ENCODE measurements at places on chromosomes 6 and 20. TPM values are rescaled to one million over a fixed set of nuclear protein-coding genes. Genes with fewer than 3 reads are reported as not detected.

Gene NOX3
- total RNA-seq, result not detected

Gene MCCD1
- not detected for total RNA-seq

Gene ADTRP
- total RNA-seq, result not detected

Gene SLC22A16
- not detected for total RNA-seq

Gene MCHR2
- not detected for total RNA-seq

Gene MLIP
- not detected for total RNA-seq

DNA sequence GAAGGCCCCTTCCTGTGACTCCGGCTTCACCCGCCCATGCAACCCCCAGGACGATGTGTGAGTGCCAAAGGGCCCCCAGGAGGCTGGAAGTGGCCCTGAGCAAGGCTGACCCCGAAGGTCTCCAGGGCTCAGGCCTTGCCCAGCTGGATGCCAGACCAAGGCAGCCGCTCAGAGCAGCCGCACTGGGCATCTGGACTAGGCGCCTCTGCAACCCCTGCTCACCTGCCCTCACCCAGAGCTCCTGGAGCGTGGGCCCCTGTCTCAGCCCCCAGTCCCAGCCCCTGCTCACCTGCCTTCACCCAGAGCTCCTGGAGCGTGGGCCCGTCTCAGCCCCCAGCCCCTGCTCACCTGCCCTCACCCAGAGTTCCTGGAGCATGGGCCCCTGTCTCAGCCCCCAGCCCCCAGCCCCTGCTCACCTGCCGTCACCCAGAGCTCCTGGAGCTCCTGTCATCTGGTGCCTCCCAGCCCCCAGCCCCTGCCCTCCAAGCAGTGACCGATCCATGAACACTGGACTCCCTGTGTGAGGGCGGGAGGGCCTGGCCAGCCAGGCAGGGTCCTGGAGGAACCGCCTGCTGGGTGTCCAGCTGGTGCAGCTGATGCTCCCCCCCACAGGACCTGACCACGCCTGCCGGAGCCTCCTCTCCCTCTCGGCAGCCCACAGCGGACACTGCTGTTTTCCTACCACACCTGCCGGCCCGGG is 1.1 kb downstream of the SRMS start:
- DNase-seq, result no peak

DNA sequence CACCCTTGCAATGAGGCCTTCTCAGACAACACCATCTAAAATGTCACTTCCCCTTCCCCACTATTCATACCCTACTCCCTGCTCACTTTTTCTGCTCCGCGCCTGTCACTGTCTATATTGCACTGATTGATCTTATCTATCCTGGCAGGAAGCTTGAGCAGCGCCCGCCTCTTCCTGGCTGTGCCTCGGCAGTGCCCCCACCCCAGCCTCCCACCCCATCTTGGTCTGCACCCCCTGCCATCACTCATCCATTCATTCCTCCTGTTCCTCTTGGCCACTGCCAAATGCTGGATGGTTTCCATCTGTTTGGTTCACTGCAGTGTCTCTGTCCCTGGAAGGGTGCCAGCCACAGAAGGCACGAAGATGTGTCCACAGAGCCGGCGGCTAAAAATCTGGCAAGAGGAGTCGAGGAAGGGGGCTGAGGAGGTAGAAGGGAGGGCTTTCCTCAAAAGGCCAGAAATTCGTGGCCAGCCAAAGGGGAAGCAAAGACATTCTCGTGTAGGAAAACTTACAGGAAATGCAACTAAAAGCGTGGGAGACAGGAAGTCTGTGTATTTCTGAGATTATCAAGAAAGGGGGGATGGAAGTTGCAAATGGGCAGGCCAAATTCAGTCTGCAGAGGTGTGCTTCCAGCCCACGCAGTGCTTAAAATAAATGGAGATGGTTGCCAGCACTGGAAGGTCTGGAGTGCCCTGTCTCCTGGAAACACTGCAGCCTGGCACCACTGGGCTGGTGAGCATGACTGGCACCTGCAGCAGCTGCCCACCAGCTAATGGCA is 27.6 kb downstream of the SYNJ2 start:
- peak; percentile 64 for DNase-seq

GRCh38 chr6:67615796-67616195 is 1019.3 kb upstream of the ADGRB3 start:
- no peak for DNase-seq

DNA sequence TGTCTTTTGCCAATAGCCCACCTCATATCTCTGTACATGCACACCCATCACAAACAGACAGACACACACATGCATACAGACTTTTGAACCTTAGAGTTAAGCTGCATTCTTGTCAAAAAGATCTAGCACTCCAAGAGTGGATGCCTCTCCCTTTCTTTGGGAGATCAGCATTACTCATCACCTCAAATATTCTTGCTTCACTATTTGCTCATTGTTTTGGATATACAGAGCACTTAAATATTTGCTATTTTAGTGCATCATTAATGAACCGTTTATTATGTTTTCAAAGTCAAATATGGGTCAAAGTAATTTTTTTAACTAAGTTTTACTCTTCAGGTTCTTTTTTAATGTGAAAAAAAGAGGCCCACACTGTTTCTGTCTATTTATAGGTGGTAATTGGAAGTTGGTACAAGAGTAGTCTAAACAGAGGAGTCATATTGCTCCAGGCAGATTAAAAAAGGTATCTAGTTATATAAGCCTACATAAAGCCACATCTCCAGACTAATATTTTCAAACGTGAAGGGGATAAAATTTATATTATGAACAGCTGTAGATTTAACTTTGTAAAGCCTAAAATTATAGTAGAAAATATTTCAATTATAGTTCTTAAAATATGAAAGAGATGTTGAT is 102.6 kb downstream of the FLRT3 start:
- DNase-seq, result no peak

- DNase-seq, result no peak
Observed at GRCh38 chr6:144248476-144249301, 36.4 kb upstream of the UTRN start.

GRCh38 chr6:107846262-107846795 is 22.2 kb upstream of the SCML4 start:
- DNase-seq, result no peak

DNA sequence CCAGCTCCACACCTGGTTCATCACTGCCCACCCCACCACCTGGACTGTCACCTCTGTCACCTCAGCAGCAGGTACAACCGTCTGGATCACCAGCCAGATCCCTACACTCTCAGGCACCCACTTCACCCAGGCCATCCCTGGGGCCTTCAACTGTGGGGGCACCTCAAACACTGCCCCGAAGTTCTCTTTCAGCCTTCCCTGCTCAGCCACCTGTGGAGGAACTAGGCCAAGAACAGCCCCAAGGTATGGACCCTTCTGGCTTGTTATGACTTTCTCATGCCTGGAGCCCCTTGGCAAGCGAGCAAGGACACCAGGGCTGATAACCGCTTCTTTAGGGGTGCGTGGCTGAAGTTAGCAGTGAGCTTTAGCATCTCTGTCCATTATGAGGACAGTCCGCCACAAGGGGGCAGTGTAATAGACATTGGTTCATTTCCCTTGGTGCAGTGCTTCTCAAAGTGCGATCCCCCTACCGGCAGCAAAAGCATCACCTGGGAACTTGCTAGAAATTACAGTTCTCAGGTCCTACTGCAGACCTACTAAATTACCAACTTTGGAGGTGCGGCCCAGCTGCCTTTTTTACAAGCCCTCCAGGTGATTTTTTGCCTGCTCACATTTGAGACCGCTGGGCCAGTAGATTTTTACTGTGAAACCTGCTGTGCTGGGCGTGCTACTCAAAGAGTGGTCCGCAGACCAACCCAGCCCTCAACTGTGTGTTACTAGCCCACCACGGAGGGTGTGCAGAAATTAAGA is 32.5 kb downstream of the PNPLA1 start:
- DNase-seq, result peak; percentile 91

GRCh38 chr6:142765306-142765705 is 179.7 kb downstream of the HIVEP2 start:
- no peak for DNase-seq

DNA sequence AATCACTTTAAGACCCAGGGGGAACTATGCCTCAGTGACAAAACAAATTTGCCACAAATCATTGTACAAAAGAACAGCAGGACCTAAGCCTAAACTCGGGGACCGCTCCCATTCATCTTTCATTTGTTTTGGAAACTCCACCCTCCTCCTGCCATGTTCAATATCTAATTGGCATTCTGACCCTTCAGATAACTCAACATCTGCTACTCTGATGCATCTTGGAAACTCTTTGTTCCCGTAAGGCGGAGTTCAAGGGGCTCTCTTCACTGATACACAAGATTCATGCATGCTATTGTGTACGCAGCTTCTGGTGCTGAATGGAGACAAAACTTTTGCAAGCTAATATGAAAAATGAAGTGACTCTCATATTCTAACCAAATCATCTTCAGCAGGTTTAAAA is 187.6 kb downstream of the ZFP64 start:
- DNase-seq, result no peak

DNA sequence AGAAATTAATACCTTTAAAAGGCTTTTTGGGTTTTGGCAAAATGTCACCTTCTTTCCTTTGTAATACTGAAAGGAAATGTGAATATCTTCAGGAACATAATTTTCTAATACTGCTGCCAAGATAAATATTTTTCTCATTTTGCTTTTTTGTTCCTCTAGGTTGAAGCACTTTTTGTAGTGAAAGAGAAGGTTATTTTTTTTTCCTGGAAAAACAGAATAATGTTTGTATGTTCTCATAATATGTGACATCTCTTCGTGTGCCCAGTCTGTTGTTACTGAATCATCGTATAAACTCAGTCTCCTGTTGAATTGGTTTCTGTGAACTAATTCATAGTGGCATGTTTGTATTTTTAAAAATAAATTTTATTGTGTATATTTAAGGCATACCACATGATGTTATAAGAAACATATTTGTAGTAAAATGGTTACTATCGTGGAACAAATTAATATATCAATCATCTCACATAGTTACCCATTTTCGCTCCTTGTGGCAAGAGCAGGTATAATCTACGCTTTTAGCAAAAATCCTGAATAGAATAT is 74.4 kb downstream of the SH3BGRL2 start:
- DNase-seq, result no peak

DNA sequence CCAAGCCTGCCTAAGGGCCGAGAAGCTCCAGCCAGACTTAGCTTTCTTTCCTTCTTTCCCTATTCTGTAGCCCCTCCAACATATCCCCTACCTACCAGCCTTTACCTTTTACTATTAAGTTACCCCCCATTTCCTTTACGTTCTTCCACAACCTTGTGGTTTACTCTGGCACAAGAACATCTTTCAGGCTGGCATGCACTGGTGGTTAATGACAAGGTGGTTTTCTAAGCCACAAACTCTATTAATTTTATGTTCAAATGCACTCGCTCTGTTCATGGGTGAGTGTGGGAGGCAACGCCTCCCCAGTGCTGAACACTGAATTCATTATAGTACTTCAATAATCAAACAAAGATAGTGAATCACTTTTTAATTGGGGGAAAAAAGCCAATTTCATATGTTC is 64.4 kb downstream of the TRERF1 start:
- DNase-seq, result no peak

- no peak for DNase-seq
Observed at GRCh38 chr6:45741437-45742171, 274.1 kb downstream of the CLIC5 start.

- no peak for DNase-seq
Observed at GRCh38 chr20:47353692-47354463, 2.6 kb downstream of the ZMYND8 start.

DNA sequence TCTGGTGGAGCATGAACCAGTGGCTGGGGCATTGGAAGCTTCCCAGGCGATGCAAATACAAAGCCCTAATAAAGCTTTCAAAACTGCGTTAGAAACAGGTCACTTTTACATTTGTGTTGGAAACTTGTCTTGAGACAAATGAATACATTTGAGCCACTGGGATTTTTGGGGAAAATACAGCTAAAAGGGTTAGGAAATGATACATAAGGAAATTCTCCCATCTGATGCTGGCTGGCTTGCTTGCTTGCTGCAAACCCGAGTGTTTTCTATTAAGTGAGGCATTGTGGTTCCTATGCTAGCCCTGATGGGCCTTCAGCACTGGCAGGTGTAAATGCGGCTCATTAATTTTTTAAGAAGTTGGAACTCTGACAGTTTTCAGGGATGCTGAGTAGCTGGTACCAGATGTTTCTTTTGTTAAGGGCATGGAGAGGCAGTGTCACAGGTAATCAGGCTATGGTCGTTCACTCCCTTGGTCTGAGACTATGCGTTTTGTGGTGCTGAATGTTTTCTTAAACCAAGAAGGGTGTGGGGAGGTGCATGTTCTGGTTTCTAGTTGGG is 35.2 kb downstream of the RREB1 start:
- no peak for DNase-seq

DNA sequence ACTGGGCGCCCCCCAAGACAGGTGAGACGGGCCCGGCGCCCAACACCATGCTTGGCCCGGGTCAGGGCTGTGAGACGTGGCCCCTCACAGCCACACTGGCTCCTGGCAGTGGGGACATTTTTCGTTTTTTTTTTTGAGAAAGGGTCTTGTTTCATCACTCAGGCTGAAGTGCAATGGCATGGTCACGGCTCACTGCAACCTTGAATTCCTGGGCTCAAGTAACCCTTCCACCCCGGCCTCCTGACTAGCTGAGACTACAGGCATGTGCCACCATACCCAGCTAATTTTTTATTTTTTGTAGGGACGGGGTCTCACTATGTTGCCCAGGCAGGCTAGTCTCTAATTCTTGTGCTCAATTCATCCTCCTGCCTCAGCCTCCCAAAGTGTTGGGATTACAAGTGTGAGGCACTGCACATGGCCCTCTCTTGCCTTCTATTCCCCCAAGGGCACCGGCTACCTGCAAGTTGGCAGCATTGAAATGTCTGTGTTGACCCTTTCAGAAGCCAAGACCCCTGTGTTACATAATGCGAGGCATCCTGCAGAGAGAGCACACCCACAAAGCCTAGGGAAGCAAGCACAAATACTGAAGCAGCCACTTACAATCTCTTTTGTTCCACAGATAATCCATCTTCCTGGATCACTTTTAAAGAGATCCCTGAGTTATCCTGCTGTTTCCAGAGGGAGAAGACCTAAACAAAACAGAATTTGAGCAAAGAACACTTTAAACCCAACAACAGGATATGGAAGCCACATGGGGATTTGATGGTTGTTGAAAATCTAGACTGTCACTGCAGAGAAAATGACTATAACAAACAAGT is 57.5 kb upstream of the SLC4A11 start:
- no peak for DNase-seq

DNA sequence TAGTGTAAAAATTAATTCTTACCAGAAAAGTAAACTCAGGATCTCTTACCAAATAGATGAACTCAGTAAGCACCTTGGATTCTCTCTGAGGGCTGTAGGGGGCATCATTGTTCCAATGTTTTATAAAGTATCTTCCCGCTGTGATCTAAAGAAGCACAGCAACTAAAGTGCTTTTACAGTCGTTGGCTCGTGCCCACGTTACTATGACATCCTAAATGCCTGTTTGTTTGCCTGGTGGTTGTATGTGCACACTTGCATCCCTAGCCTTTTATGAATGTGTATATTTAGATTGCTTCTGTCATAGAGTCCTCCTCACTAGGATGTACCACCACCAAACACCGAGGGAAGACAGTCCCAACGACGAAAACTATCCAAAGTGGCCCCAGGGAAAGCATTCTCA is 34.5 kb downstream of the SLX4IP start:
- DNase-seq, result peak; percentile 73

GRCh38 chr6:160298121-160298520 is 39.5 kb upstream of the SLC22A2 start:
- no peak for DNase-seq
